ENCODE measurements at places on chromosomes 7 and 10. TPM values are rescaled to one million over a fixed set of nuclear protein-coding genes. Genes with fewer than 3 reads are reported as not detected.

TUBAL3 gene
- not detected for total RNA-seq

ANKRD2 gene
- 0.86 TPM for total RNA-seq

TRIM73 gene
- 0.86 TPM for total RNA-seq

OPN4 gene
- total RNA-seq = not detected

GRCh38 chr10:124903111-124903510 is 38.8 kb upstream of the ZRANB1 start:
- peak; percentile 55 for DNase-seq

GRCh38 chr10:124436191-124436638 is 13.6 kb downstream of the NKX1-2 start:
- no peak for DNase-seq

DNA sequence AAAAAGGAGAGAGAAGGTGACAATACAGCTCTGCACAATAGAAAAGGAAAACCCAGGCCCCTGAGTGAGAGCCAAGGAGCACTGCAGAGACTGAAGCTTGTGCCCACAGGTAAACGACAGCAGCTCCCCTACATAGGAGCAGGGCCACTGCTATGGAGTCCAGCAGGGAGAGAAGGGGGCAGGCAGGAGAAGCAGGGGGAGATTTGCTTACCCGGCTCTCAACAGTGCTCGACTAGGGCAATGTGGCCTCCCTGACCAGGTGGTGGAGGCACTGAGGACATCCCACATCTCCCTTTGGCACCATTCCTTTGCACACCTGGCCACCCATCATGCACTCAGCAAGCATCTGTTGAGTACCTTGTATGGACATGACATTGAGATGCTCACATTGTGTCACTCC is 153.0 kb downstream of the EVX1 start:
- no peak for DNase-seq

- no peak for DNase-seq
These were observed 26.5 kb downstream of the MPP7 start for GRCh38 chr10:28276384-28276783.

Measured in fibroblast of villous mesenchyme (primary cell).